Activated CD4-positive, alpha-beta T cell treated with anti-CD3 and anti-CD28 coated beads, Interleukin-2, amount 50 U/mL, for 4 hours (primary cell): ENCODE measurements at places on chromosomes 13 and 19.
A peak's percentile ranks its signal among the peaks of the same experiment; 100 is the strongest.

DNA sequence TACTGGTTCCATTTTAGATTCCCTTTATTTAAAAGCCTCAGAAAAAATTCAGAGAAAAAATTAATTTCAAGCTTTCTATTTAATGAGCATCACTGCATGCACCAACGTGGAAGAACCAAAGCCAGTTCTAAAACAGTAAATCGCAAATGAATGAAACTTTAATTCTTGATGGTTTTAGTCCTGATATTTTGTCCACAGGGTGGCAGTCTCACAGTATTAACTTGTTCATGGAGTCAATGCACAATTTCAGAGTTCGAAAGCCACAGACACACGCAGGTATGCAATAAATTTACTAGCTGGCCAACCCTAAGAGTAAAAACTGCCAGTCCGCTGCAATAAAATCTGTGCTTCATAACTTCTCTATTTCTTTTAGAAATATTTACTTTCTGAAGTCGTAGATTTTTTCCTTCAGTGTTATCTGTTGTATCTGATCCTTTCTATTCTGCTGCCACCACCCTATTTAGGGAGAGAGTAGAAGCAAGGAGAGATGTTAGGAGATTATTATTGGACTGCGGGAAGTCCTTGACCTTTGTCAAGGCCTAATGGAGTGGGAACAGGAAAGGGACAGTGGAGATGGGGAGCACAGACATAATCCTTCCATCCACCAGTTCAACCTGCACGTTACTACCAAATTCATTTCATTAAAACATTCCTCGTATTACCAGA, 7.0 kb upstream of the WBP4 start:
- peak; percentile 20 for DNase-seq

DNA sequence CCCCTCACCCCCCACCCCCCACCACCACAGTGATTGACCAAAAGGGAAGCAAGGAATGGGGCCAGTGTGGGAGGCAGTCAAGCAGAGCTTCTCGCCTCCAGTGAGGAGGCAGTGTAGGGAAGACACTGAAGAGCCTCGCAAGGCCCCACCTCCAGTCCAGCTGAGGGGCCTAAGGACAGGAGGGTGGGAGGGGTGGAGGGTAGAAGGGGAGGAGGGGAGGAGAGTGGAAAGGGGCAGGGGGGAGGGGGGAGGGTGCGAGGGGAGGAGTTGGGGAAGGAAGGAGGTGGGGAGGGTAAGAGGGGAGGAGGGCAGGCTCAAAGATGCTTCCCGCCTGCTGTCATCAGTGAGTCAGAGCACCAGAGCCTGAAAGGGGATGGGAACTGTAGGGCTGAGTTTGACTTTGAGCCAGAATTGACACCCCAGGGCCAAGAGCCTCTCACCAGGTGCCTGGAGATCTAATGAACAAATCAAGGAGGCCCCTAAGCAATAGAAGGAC, 786.2 kb downstream of the UQCRFS1 start:
- DNase-seq, result no peak

GRCh38 chr13:28734906-28735305, 16.1 kb upstream of the SLC46A3 start:
- DNase-seq, result no peak

DNA sequence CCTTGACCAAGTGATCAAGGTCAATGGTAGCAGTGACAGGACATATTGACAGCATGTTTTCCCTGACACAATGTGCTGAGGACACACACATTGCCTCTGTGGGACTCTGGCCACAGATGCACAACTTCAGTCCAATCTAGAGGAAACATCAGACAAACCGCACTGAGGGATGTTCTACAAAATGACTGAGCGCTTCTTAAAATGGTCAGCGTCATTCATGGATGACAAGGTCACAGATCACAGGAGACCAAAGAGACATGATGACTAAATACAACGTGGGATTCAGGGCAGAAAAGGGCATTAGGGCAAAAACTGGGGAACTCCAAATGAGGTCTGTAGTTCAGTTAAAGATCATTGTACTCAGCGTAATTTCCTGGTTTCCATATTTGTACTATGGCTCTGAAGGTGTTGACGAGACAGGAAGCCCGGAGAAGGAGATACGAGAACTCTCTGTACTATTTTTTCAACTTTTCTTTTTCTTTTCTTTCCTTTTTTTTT, 20.6 kb downstream of the PBX4 start:
- peak; percentile 40 for DNase-seq

GRCh38 chr19:36972571-36972970, 56.4 kb downstream of the ZNF568 start:
- DNase-seq, result no peak

GRCh38 chr19:40013991-40014390, 17.1 kb downstream of the ZNF546 start:
- DNase-seq, result no peak

DNA sequence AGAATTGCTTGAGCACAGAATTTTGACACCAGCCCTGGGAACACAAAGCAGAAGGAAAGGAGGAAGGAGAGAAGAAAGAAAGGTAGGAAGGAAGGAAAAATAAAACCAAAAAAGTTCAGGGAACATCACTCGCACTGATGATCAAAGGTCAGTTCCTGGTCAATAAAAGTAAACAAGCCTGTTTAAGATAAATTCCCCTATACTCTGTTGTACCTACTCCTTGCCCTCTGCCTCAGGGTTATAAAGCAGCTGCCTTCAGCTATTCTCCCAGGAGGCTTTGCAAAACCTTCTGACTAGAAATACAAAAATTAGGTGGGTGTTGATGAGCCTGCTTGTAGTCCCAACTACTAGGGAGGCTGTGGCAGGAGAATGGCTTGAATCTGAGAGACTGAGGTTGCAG, 14.9 kb upstream of the ZNF91 start:
- no peak for DNase-seq

DNA sequence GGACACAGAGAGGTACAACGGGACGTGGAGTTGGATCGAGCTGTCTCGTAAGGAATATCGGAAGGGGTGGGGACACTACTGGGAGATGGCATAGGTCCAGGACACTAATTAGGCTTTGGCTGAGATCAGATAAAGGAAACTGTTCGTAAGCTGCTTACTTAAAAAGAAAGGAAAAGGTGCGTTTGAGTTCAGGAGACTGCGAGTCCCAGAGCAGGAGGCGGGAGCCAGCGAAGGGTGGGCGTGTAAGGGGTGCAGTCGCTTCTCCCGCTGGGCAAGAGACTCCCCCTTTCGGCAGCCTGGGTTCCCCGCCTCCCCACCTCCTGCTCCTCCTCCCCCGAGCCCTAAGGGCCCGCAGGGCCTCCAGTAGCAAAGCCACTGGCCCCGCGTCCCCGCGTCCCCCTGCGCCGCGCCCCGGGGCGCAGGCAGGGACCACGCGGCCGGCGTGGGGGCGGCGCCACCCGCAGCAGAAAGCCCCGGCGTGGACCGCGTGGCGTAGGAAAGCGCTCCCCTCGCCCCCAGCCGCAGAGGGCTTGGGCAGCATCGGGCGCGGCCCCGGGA, 547 bp downstream of the ABCC4 start:
- DNase-seq, result peak; percentile 41

DNA sequence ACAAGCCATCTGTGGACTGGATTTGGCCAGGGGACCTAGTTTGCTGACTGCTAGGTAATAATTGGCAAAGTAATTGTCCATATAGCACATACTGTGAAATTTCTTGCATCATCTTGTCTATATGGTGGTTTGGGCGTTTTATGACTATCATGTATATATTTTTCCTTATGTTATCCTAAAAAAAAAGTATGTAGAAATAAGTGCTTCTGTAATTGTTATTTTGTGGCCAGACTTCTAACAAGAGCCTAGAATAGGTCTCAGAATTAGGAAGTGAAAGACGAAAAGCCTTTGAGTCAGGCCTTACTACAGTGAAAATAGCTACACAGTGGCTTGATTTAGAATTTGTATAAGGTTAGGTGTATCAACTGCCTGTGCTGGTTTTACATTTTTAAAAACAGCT, 4.2 kb downstream of the FNDC3A start:
- DNase-seq, result no peak

- no peak for DNase-seq
Observed at GRCh38 chr19:28523619-28524018, 689.3 kb downstream of the UQCRFS1 start.

- no peak for DNase-seq
Observed at GRCh38 chr13:73542446-73542845, 483.6 kb downstream of the KLF5 start.

DNA sequence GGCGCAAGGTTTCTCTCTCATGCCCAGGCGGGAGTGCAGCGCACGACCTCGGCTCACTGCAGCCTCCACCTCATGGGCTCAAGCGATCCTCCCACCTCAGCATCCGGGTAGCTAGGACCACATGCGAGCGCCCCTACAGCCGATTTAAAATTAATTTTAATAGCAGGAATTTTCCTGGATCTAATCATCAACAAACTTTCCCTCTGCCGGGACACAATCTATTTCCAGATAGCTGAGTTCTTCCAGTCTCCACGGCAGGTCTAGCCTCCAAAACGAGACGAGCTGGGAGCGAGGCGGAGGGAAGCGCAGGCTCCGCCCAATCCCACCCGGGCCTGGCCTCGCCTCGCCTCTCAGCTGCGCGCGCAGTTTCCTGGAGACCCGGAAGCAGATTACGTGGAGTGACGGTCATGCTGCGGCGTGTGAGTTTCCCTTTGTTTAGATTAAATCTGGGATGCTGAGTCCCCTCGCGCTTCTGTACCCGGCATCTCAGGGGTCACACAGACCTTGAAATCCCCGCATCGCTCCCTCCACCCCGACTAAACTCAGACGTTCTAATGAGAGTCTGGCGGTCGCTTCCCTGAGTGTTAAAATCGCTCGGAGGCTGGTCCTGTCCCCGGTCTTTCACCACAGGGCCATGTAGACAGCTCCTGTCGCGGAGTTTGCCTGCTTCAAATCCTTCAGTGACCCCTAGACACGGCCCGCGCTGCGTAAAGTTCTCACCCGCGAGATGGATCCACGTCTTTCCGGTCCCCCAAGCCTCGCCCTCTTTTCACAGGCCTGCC, at the start of gene ZNF880:
ZNF880 (plus strand) TSS at position 365 of the 782 bp plus-strand sequence; CDS start at position 408, 43 bp downstream.
- DNase-seq, result peak; percentile 86

DNA sequence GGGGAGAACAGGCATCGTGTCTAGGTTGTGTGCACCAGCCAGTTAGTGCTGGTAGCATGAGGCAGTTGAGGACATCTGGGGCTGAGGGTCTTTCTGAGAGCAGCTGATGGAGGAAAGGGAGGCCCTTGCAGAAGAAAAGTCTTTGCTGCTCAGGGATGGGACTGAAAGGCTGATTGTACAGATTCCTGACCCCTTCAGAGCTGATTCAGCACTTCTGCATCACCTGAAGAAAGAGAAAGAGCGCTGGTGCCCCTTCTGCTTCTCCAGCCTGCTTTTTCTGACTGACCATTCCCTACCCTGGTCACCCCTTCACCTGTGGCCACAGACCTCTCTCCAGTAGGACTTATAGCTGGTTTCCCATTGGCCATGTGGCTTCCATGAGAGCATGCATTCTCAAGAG, 476.2 kb downstream of the TSHZ3 start:
- no peak for DNase-seq

GRCh38 chr19:10235003-10235402, 3.9 kb upstream of the S1PR2 start:
- DNase-seq, result no peak

GRCh38 chr19:57267291-57267690, 13.0 kb upstream of the ZNF460 start:
- DNase-seq, result no peak

DNA sequence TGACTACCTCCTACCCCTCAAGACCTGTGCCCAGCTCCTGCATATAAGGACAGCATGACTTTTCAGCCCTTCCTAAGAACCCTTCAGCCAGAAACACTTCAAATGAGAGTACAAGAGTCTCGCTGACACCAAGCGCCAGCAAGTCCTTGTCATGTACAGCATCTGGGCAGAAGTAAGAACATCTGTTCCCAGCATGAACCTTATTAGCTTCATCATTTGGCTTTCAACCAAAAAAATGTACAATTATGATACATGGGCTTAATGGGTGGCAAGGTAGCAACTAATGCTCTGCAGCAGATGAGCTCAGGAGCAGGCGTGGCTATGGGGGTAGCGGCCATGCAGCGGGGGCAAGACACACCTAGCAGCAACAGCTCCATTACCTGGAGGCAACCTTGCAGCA, 487.6 kb downstream of the COG6 start:
- no peak for DNase-seq

GRCh38 chr13:28035146-28035782, 46.8 kb upstream of the URAD start:
- no peak for DNase-seq

- no peak for DNase-seq
Observed at GRCh38 chr19:11397089-11397610, 13.0 kb upstream of the EPOR start.

- no peak for DNase-seq
Observed at GRCh38 chr13:68440874-68441273, 1210.7 kb upstream of the PCDH9 start.
